ENCODE measurements at places on chromosomes 2 and 18.

GRCh38 chr18:46609048-46609447, 48.0 kb downstream of the LOXHD1 start:
- H3K36me3 ChIP-seq = no peaks in the 10 kb centered on the region
- H3K27ac ChIP-seq = peak overlapping the region; percentile 66
- H3K4me1 ChIP-seq = peaks cover 35% of the 10 kb centered on the region

DNA sequence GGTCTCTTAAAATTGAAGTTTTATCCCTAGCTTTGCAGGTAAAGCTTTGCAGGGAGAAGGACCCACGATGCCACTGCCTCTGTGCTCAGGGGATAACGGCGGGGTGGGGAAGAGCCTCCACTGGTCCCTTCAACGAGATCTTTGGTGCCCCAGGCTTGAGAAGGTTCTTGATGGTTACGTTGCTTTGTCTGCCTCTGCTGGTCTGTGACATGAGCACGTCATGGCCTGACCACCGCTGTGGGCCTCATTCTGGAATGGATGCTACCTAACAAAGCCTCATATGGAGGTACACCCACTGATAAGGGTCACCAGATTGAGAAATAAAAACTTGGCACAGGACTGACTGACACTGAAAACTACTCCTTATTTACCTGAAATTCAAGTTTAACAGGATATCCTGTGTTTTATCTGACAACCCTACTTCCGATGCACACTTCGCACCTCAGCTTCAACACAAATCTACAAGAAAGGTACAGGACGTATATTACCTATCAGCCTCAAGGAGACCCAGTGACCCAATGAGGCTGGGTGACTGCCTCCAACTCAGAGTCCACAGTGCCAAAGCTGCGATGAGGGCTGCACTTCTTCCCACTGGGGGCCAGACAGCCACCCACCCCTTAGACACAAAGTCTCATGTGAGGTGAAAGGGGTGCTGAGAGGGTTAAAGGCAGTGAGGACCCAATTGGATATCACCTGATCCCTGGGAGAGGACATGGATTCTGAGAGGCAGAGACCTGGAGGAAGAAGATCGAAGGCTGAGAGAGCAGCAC, 64.9 kb downstream of the EIPR1 start:
- H3K27ac ChIP-seq = no peak overlapping the region
- no peaks in the 10 kb centered on the region for H3K4me1 ChIP-seq
- H3K27me3 ChIP-seq = no peaks in the 10 kb centered on the region
- H3K4me3 ChIP-seq = no peak overlapping the region
- DNase-seq = no peak
- no peaks in the 10 kb centered on the region for H3K36me3 ChIP-seq

DNA sequence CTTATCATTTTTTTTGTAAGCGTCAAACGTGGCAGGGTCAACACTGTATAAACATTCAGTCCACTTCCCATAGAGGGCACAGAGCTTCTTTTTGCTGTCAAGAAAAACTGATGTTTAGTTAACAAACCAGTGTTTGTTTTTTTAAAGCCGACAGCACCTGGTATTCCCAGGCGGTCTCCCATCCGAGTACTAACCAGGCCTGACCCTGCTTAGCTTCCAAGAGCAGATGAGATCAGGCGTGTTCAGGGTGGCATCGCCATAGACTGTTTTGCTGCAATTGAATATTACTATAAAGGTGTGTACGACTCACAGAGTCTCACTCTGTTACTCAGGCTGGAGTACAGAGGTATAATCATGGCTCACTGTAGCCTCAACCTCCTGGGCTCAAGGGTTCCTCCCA, 31.5 kb downstream of the CABYR start:
- H3K27ac ChIP-seq = no peak overlapping the region
- H3K27me3 ChIP-seq = peaks cover 4% of the 10 kb centered on the region
- no peaks in the 10 kb centered on the region for H3K4me1 ChIP-seq
- no peaks in the 10 kb centered on the region for H3K36me3 ChIP-seq
- H3K4me3 ChIP-seq = no peak overlapping the region
- no peak for DNase-seq

DNA sequence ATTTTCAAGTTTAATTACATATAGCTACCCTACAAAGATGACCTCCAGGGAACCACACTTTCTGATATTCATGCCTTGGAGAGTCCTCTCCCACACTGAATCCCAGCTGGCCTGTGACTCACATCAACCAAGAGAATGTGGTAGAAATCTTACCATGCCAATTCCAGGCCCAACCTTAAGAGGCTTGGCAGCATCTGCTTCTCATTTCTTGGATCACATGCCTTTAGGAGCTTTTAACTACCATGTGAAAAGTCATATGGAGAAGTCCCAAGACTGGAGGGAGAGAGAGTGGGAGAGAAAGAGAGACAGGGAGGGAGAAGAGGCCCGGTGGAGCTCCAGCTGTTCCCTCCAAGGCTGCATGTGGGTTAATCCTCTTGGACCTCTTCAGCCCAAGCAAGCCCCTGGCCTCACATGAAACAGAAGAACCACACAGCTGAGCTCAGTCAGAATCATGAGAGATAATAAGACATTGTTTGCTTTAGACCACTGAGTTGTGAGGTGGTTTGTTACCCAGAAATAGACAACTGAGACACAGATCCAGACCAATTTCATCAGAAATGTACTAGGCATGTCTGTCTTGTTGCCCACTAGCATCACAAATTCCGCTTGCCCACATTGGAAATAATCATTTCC, 190.7 kb downstream of the MTCL1 start:
- H3K27ac ChIP-seq = no peak overlapping the region
- no peak for DNase-seq
- no peak overlapping the region for H3K4me3 ChIP-seq
- no peaks in the 10 kb centered on the region for H3K27me3 ChIP-seq

- no peak overlapping the region for H3K27ac ChIP-seq
- H3K27me3 ChIP-seq = no peaks in the 10 kb centered on the region
- DNase-seq = no peak
- no peaks in the 10 kb centered on the region for H3K4me1 ChIP-seq
- H3K4me3 ChIP-seq = no peak overlapping the region
- H3K36me3 ChIP-seq = no peaks in the 10 kb centered on the region
Observed at GRCh38 chr18:67144329-67144728, 372.2 kb downstream of the DSEL start.

- H3K4me3 ChIP-seq = no peak overlapping the region
- peaks cover 27% of the 10 kb centered on the region for H3K36me3 ChIP-seq
- H3K27me3 ChIP-seq = no peaks in the 10 kb centered on the region
Observed at GRCh38 chr2:174169372-174169771, 79.0 kb downstream of the OLA1 start.

- no peak for DNase-seq
- no peaks in the 10 kb centered on the region for H3K36me3 ChIP-seq
- peaks cover 6% of the 10 kb centered on the region for H3K27me3 ChIP-seq
- no peak overlapping the region for H3K27ac ChIP-seq
Observed at GRCh38 chr2:121307048-121307447, 22.0 kb upstream of the TFCP2L1 start.

DNA sequence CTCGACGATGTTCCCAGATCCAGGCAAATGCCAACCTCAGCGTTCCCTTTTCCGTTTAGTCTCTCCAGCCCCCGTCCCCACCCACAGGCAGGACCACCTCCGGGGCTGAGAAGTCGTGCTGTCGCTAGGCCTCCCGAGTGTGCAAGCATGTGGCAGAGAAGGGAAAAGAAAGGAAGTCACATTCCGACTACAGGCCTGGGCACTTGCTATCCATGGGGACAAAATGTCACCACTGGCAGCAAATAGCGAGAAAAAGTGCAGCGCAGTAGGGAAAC, 420 bp downstream of the PIGN start:
- H3K4me3 ChIP-seq = peak overlapping the region; percentile 80
- no peaks in the 10 kb centered on the region for H3K36me3 ChIP-seq
- H3K27ac ChIP-seq = peak overlapping the region; percentile 63
- no peaks in the 10 kb centered on the region for H3K27me3 ChIP-seq

DNA sequence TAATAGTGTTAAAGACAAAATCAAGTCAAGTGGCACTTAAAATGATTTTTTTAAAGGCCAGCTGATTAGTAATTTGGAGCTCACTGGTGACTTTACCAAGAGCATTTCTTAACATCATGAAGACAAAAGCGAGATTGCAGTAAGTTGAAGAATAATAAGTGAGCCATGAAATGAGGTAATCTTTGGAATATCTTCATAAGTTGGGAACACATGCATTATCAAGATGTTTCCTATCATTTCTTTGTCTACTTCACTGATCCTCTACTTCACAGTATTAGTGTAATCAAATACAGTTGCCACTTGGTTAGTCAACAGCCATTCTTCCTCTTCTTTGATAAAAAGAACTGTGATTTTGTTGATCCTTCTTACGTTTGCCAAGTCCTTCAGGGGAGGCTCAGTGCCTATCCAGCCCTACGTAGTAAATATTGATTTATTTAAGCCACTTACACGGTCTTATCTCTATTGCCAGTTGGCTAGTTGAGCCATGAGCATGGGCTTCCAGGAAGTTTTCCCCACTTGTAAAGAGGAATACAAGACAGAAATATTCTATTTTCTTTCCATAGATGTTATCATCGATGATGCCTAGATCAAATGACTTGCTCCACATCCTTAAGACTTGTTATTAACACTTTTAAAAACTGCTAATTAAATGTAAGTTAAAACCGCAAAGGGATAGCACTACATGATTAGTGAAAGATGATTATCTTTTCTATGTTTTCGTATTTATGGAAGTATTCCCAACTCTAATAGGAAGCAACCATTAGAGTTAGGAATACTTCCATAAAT, 46.1 kb downstream of the YES1 start:
- H3K4me3 ChIP-seq = no peak overlapping the region
- no peak overlapping the region for H3K27ac ChIP-seq
- H3K4me1 ChIP-seq = no peaks in the 10 kb centered on the region

DNA sequence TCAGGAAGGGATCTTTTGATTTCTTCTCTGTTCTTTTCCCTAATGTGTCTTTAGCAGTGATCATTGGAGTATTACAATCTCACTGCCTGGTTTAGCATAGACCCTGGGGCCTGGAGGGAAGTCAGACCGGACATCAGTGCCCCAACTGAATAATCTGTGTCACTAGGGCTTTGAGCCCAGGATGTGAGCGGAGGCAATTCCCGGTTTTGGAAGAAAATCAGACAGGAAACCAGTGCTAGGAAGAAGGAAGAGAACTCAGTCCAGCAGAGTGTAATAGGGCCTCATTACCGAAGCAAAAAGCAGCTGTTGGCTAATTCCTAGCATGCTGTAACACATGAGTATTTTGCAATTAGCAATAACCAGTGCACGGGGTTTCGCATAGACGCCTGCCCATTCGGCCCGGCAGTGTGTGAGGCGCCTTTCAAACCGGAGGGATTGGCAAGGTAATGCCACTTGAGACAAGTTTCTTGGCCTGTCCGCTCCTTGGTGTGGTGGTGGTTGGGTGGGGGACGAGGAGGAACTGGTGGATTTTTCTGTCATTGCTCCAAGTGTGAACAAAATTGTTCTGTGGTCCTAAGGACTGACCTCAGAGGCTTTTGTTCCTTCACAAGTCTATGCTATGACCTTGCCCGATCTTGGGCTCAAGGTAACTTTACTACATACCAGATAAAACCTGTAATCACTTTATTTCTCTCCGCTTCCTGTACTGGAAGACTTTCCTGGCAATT, 2.8 kb downstream of the FOSL2 start:
- H3K27ac ChIP-seq = no peak overlapping the region
- H3K4me3 ChIP-seq = no peak overlapping the region
- DNase-seq = no peak

DNA sequence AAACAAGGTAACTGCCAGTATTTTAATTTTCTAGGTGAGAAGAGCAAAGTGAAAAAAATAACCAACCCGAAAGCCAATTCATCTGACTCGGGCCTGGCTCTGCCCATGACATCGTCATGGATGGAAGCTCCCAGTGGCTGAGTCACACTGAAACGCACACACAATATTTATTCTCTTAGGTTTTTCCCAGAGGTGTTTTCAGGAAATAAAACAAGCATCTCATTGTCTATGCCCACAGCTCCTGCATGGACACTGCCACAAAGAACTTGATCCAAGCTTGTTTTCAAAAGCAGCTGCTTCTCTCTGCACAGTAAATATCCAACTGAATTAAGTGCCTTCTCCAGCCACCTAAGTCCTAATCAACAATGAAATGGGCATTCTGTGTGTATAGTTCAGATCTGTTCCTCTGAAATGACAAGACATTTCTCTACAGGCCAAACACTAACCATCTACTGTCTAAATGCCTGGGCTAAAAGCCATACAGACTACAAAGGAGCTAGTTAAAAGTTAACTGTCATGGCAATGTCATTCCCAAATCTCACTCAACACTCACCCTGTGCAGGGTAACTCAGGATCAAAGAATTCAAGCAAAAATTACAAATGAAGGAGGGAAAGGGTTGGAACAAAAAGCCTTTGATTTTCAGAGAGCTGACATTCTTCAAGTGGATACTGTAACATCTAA, 62.9 kb downstream of the RPL31 start:
- no peaks in the 10 kb centered on the region for H3K27me3 ChIP-seq
- H3K4me3 ChIP-seq = no peak overlapping the region
- DNase-seq = no peak
- H3K27ac ChIP-seq = no peak overlapping the region
